Cerebellar nuclear complex (tissue), 1 donor: ENCODE measurements at places on chromosomes 5 and 9.
A peak's percentile ranks its signal among the peaks of the same experiment; 100 is the strongest.

GRCh38 chr5:52746539-52746938 is 41.2 kb upstream of the ITGA1 start:
- DNase-seq = no peak

DNA sequence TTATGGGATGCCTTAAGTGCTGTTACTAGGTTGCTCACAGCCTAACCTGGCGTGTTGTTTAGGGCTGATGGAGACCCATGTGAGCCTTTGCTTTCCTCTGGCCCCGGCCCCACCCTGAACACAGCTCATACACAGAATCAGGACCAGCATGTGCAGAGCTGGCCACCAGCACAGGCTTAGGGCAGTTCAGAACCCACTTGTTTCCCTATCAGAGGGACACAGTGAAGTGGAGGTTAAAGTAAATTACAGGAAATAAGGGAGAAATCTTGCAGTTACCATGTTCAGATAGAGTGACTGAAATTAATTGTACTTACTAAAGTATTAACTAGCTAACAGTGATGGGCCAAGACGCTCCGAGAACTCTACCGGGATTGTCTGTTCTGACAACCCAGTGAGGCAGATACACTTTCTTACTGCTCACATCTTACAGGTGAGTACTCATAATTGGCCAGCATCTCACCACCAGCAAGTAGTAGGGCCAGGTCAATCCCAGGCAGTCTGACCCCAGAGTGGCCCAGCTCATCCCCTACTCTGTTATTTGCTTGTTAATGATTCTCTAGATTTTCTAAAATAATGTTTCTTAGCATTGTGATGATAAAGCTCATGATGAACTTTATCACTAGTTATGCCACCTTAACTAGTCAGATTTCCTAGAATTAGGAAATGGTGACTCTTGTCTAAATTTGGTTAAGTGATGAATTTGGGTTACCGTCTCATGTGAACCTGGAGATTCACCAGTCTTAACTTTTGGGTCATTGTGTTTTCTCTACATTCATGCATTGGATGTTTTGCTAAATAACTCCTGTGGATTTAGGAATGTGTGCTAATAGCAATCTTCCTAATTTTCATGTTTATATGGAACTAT is 15.4 kb downstream of the CCT5 start:
- no peak for DNase-seq

GRCh38 chr9:34665381-34666250 is 3.2 kb upstream of the CCL27 start:
- DNase-seq = peak; percentile 92

DNA sequence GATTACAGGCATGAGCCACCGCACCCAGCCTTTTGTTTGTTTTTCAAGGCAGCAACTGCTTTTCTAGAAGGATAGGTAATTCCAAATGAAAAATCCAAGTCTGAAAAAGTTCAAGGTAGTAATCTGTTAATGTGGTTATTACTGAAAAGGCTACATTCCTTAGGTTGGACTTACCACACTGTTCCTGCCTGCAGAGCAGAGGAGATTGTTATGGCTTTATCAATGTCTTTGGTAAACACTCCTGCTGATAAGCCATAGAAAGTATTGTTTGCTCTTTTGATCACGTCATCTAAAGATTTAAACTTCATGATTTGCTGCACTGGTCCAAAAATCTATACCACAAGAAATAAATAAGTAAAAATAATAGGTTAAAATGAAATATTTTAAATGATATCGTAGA is 43.4 kb downstream of the ALDH1A1 start:
- no peak for DNase-seq

- DNase-seq = no peak
Measured at GRCh38 chr5:125521289-125521688, 774.9 kb upstream of the ZNF608 start.

- no peak for DNase-seq
Measured at GRCh38 chr5:36613771-36614656, 7.6 kb downstream of the SLC1A3 start.
